ENCODE measurements at places on chromosomes 5 and 9.

GRCh38 chr5:170265522-170265921 is 32.1 kb downstream of the LCP2 start:
- DNase-seq, result peak; percentile 50

DNA sequence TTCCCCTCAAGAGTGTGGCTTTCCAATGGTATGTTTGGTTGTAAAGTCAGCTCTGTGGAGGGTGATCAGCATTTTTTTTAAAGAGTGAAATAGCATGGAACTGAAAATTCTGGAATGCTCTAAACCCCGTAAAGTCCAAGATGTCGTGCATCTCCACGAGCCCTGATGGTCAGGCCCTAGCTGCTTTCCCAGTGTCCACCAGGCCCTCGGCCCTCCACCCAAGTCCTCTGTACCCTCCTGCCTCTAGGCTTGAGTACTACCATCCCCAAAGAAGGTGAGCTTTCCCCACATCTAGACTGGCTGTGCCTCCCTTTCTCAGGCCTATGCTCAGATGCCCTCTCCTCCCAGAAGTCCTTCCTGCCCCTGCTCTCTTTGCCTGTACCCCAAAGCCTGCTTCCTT is 280.3 kb downstream of the GADD45G start:
- no peak for DNase-seq

GRCh38 chr5:7728076-7728475 is 122.9 kb downstream of the CFAP90 start:
- DNase-seq, result no peak

DNA sequence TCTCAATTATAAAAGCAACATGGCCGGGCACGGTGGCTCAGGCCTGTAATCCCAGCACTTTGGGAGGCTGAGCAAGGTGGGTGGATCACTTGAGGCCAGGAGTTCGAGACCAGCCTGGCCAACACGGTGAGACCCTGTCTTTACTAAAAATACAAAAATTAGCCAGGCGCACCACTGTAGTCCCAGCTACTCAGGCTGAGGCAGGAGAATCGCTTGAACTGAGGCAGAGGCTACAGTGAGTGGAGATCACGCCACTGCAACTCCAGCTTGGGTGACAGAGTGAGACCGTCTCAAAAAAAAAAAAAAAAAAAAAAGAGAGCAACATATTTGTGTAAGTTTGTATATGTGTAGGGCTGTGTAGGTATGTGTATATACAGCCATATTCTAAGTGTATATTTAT is 7.5 kb downstream of the RPS6 start:
- no peak for DNase-seq

DNA sequence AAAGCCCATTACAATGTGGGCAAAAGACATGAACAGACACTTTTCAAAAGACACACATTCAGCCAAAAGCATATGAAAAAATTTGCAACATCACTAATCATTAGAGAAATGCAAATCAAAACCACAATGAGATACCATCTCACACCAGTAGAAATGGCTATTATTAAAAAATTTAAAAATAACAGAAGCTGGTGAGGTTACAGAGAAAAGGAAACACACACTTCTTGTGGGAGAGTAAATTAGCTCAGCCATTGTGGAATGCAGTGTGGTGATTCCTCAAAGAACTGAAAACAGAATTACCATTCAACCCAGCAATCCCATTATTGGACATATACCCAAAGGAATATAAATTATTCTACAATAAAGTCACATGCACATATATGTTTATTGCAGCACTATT is 585.2 kb upstream of the TUSC1 start:
- DNase-seq, result no peak

GRCh38 chr5:135139381-135140134 is 105.5 kb upstream of the PITX1 start:
- no peak for DNase-seq

- DNase-seq, result no peak
Measured at GRCh38 chr5:93807846-93808245, 66.4 kb upstream of the POU5F2 start.

GRCh38 chr5:24397601-24398000 is 247.2 kb downstream of the CDH10 start:
- DNase-seq, result no peak

DNA sequence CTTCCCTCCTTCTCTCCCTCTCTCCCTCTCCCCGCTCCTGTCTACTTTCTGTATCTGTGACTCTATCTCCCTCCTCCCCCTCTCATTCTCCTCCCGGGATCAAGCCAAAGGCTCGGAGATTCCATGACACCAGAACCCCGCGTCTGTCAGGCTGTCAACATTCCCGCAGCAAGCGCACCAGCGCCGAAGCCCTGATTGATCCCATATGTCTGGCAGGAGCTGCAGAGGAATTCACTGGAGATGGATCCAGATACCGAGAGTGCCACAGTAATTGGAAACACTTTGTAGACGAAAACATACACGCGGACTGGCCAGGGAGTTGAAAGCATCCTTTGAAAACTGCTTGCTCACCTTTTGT is 300 bp upstream of the SVEP1 start:
- no peak for DNase-seq

DNA sequence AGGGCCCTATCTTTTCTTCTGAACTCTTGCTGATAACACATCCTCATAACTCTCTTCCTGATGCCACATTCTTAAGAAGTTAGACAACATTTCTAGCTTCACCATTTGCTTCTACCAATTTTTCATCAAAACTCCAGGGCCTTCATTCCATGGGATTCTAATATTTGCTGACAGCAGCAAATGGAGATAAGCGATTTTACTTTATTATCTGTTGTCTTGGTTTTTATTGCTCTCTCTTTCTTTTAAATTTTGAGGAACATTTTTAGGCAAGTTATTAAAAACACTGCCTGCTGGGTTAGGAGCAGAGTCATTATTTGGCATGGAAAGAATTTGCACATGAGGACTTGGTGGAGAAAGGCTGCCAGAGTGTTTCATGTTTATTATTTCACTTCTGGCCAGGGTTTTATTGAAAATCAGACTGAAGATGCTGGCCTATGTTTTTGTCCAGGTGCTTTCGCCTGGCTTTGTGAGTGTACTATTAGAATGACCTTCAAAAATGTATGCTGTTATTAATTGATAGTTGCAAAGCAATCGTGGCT is 27.7 kb downstream of the NSG2 start:
- DNase-seq, result no peak

GRCh38 chr5:115289104-115289503 is 7.3 kb downstream of the CCDC112 start:
- DNase-seq, result no peak

GRCh38 chr5:13910637-13911288 is 33.7 kb downstream of the DNAH5 start:
- no peak for DNase-seq

- no peak for DNase-seq
Measured at GRCh38 chr9:89684912-89685636, 80.3 kb downstream of the GADD45G start.

- no peak for DNase-seq
Measured at GRCh38 chr9:98536542-98537173, 172.1 kb downstream of the GABBR2 start.

DNA sequence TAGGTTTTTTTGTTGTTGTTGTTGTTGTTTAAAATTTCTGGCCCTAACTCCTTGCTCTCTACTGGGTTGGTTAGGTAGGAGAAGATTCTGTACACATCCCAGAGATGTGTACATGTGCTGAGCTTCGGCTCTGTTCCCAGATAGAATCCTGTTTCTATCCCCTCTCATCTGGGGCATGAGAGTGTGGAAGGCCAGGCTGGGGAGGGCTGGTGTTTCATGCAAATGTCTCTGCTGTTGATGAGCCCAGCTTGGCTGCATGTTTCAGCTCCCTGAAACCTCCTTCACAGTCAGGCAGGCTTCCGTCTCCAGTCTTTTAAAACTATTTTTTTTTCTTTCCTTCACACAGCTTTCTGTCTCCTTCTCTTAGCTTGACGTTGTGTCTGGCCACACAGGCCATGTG is 526.9 kb upstream of the KLF4 start:
- no peak for DNase-seq

- no peak for DNase-seq
Measured at GRCh38 chr5:141945511-141946051, 12.4 kb downstream of the PCDH12 start.

DNA sequence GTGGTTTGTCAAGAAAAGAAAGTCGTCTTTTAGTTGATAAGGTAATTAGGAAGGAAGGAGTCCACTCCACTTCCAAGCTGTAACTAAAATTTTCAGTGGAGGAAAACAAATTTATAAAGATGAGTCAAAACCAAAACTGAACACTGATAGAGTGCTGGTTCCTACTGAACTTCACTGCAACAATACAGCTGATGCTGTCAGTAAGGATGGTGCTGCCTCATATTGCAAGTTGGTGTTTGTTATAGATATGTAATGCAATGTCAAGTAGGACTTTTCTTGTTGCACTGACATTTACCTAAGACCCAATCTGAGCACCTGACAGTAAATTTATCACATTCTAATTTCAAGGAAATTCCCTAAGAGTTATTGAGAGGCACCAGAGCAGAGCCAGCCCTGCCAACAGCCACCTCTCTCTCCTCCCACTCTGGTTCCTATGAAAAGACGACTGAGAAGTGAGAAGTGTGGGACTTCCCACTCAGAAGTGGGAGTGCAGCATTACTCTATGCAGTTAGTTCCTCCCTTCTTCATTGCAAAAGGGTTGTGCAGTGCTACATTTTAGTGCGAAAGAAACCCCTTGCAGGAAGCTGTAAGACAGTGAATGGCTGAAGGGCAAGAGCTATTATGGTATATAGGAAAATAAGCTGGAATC is 350.8 kb downstream of the NFIB start:
- DNase-seq, result no peak

DNA sequence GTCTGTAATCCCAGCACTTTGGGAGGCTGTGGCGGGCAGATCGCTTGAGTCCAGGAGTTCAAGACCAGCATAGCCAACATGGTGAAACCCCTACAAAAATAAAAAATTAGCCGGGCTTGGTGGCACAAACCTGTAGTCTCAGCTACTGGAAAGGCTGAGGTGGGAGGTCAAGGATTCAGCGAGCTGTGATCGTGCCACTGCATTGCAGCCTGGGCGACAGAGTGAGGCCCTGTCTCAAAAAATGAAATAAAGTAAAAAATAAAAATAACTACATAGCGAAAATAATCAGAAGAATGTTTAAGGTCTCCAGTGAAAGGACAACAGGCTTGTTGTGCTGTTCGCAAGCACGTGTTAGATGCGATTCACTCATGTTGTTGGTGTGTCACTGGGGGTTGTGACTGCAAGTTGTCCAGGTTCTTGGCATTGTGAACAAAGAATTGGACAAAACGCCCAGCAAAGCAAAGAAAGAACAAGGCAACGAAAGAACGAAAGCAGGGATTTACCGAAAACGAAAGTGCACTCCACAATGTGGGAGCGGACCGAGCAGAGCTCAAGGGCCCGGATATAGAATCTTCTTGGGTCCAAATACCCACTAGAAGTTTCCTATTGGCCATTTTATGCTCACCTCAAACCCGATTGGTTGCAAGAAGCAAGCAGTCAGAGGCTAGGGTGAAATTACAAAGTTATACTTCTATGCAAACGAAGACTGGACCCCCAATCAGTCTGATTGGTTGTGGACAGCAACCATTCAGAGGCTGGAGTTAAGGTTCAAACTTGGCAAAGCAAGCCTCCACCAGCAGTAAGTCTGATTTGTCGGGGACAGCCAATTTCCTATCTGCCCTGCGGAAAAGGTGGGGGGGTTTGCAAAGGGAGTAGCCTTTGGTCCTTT is 844 bp upstream of the MCCC2 start:
- no peak for DNase-seq

- DNase-seq, result no peak
Measured at GRCh38 chr5:72649449-72649848, 142.2 kb upstream of the ZNF366 start.

- DNase-seq, result no peak
Measured at GRCh38 chr9:92942688-92943616, 4.4 kb upstream of the FGD3 start.

- no peak for DNase-seq
Measured at GRCh38 chr9:135251331-135251761, 163.9 kb downstream of the OLFM1 start.

DNA sequence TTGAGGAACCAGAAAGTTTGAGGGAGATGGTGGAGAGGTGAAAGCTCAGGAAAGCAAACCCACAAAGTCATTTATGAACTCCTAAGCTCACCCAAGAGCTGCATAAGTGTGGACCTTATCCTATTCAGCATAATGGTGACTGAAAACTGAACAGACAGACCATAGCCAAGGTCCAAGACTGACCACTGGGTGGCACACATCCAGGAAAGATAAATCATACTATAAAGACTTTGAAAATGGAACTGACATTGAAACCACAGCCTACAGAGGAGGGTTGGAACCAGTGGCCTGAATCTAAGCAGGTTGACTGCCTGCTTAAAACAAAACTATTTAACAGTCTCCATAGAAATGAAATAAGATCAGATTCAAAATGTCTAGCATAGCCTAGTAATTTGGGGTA is 121.0 kb upstream of the RGS7BP start:
- no peak for DNase-seq

- peak; percentile 81 for DNase-seq
Measured at GRCh38 chr9:127021664-127022363, 100.6 kb downstream of the ANGPTL2 start.

GRCh38 chr5:112491257-112491656 is 72.2 kb upstream of the EPB41L4A start:
- no peak for DNase-seq

- DNase-seq, result no peak
Measured at GRCh38 chr9:116550696-116551436, 136.2 kb upstream of the TRIM32 start.
